ENCODE measurements at places on chromosomes 5 and 9.

DNA sequence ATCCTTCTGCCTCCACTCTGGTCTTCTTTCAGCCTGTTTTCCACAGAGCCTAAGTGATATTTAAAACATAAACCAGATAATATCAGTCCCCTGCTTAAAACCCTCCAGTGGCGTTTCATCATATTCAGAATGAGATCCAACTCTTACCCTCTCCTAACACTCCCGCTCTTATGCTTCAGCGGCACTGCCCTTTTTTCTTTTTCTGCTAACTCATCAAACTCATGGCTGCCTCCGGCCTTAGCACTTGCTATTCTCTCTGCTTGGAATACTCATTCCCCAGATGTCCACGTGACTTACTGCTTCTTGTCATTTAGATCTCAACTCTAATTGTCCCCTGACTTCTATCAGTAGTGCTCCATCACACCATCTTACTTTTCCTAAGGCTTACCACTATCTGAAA is 73.6 kb downstream of the PIP5K1B start:
- no peak for DNase-seq

GRCh38 chr5:9502050-9502834 is 43.6 kb downstream of the SEMA5A start:
- DNase-seq: no peak

- peak; percentile 24 for DNase-seq
Observed at GRCh38 chr5:127313847-127314473, 23.4 kb downstream of the MEGF10 start.

DNA sequence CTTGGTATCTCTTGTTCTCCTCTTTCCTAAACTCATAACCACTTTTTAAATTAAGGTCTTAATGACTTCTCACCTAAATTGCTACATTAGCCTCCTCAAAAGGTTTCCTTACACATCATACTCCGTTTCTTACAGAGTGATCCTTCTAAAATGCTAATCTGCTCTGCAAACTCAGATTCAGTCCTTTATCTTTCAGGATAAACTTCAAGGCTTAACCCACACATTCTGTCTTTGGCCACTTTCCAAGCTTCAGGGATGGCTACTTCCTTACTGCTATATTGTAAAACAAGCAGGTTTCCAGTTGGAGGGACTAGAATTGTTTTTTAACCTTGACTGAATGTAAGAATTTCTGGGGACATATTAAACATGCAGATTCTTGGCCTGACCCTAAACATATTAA is 105.5 kb upstream of the CHD1 start:
- no peak for DNase-seq

- DNase-seq: no peak
Observed at GRCh38 chr5:2257326-2258244, 374.9 kb upstream of the IRX4 start.

GRCh38 chr9:25177858-25178257 is 500.4 kb downstream of the TUSC1 start:
- no peak for DNase-seq

- DNase-seq: no peak
Observed at GRCh38 chr9:27800159-27800558, 226.9 kb upstream of the C9orf72 start.

- no peak for DNase-seq
Observed at GRCh38 chr5:103840600-103840999, 278.0 kb upstream of the NUDT12 start.

GRCh38 chr5:148807851-148808250 is 18.6 kb upstream of the ADRB2 start:
- DNase-seq: no peak

- DNase-seq: no peak
Observed at GRCh38 chr5:166916021-166916420, 1375.4 kb upstream of the WWC1 start.

DNA sequence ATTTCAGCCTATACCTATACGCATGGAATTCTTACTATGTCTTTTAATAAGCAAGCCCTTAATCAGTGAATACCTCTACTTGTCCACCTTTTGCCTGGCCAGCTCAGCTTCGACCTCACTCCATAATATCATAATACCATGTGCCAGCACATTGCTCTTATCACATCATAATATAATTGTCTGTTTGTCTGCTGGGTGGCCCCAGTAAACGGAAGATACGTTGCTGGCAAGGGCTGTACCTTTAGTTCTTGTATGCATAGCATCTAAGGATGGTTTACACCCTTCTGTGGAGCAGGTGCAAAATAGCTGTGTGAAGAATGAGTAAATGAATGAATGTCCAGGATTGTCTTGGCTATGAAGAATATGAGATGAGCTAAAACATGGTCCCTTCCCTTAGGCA is 29.9 kb downstream of the SV2C start:
- no peak for DNase-seq

DNA sequence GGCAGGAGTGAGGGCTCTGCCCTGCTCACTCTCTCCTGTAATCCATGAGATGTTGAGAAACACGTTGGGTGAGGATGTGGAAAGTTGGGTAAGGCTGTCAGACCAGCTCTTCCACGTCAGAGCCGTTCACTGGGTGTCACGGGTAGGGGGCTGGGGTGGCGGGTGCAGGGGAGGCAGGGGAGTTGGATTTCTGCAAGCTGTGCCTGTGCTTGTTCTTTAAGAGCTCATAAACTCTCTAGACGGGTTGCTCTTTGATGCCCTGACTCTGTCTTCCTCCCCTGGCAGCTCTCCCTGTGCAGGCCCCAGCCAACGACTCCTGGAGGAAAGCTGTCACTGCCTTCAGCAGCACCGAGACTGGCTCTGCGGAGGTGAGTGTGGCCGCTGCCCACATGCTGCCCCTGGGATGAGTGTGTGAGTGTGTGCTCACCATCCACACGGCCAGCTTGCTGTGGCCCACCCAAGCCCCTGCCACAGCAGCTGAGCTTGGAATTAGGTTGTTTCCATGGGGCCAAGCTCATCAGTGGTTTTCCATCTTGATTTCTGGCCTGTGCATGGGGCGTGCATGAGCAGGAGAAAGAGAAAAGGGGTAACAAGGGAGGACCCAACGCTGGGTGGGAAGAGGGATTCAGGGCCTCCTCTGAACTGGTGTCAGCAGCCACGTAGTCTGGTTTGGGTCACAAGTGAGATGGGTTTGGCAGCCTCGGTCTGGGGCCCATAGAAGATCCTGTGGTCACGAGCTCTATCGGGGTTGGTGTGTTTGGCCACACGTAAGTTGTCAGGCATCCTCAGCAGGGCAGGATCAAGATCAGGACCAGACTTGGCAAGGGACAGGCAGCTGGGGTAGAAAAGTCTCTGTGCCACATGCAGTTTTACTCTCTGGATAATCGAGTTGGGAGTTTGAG is 21.0 kb upstream of the POMT1 start:
- DNase-seq: no peak

DNA sequence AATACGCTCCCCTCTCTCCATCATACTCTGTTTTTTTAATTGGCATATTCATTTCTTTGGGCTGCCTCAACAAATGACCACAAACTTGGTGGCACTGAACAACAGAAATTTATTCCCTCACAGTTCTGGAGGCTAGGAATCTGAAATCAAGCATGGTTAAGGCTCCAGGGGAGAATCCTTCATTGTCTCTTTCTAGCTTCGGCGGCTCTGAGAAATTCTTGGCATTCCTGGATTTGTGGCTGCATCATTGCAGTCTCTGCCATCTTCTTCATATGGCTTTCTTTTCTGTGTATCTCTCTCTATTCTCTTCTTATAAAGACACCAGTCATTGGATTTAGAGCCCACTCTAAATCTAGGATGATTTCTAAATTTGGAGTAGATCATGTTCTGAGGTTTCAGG is 10.9 kb upstream of the SLC24A2 start:
- no peak for DNase-seq

GRCh38 chr5:151408591-151409230 is 38.7 kb upstream of the SLC36A1 start:
- no peak for DNase-seq

- DNase-seq: no peak
Observed at GRCh38 chr9:470552-471194, 256.0 kb downstream of the DOCK8 start.

DNA sequence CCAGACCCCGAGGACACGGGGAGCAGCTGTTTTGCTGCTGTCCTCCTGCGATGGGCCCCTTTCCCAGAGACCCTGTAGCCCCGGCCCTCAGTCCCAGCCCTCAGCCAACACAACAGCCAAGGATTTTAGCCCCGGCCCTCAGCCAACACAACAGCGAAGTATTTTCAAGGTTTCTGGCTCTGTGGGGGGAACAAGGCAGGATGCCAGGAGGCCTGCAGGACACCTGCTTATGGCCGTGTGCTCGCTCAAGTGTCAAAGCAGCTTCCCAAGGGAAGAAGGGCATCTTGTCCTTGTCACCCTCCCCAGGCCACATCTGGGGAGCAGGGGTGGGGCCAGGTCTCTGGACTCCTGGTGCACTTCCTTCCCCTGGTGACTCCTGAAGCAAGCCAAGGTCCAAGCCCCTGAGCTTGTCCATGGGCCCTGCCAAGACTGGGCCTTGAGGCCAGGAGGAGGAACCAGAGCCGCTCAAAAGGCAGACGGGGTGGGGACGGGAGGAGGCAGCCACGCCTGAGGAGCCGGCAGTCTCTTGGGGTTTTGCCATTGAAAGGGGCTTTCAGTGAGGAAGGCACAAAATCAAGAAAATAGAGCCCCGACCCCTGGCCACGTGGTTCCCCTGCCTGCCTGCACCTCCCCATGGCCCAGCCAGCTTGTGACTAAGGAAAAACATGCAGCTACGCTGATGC is 10.8 kb downstream of the KCNT1 start:
- no peak for DNase-seq

GRCh38 chr5:72206160-72206559 is 98.9 kb downstream of the MAP1B start:
- DNase-seq: no peak

GRCh38 chr5:114238771-114239313 is 123.0 kb upstream of the KCNN2 start:
- no peak for DNase-seq

DNA sequence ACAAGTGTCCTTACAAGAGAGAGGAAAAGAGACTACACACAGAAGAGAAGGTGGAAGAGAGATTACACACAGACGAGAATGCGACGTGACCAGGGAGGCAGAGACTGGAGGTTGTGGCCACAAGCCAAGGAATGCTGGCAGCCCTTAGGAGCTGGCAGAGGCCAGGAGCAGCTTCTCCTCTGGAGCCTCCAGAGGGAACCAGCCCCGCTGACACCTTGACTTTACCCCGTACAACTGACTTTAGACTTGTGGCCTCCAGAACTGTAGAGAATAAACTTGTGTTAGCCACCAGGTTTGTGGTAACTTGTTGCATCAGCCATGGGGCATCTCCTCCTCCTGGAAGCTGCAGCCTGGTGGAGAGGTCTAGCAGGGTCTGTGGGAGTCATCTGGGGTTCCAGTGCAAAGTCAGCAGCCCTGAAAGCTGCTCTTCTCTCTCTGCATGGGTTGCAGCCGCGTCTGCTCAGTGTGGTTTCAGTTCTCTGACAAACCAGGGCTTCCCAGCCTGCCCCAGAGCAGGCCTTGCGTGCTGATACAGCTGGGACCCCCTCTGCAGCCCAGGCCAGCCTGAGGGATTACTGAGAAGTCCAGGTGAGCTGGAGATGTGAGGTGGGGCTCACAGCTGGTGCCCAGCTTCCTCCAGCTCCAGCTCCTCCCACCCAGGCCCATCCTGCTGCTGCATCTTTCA is 30.8 kb upstream of the CNOT6 start:
- no peak for DNase-seq

- no peak for DNase-seq
Observed at GRCh38 chr5:106854105-106854687, 816.5 kb downstream of the EFNA5 start.

DNA sequence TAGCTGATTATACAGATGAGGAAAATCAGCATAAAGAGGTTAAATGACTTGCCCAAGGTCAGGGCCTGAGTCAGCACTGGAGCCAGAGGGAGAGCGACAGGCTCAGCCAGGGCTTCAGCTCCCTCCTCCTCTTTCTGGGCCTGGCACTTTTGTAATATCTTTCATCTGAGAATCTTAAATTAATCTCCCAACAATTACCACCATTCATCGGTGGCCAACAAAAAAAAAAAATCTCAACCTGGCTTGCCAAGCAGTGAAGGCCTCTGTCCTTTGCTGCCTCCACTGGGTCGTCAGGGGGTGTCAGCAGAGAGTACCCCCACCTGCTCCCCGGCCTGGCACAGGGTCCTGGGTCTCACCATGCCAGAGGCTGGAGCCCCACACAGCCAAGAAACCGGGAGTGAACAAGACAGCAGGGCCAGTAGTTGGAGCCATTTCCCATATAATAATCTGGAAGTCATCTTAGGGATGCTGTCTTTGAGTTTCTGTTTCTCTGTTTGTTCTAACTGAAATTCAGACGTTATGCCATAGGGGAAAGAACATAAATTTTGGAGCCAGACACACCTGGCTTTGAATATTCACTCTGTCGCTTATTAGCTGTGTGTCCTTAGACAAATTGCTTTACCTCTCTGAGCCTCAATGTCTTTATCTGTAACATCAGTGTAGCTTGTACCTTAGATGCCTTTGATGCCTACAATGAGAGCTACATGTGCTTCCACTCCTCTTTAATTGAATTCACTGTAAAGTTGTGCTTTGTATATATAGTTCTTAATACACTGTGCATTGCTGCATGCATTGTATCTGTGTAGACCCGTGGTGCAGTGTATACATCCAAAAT is 299.9 kb upstream of the MSX2 start:
- no peak for DNase-seq

- DNase-seq: no peak
Observed at GRCh38 chr5:151895660-151896030, 29.0 kb downstream of the GLRA1 start.

- no peak for DNase-seq
Observed at GRCh38 chr5:148540647-148541046, 113.7 kb downstream of the HTR4 start.

GRCh38 chr5:91486638-91487037 is 103.5 kb upstream of the ARRDC3 start:
- no peak for DNase-seq

GRCh38 chr9:91677822-91678436 is 254.3 kb upstream of the NFIL3 start:
- no peak for DNase-seq

DNA sequence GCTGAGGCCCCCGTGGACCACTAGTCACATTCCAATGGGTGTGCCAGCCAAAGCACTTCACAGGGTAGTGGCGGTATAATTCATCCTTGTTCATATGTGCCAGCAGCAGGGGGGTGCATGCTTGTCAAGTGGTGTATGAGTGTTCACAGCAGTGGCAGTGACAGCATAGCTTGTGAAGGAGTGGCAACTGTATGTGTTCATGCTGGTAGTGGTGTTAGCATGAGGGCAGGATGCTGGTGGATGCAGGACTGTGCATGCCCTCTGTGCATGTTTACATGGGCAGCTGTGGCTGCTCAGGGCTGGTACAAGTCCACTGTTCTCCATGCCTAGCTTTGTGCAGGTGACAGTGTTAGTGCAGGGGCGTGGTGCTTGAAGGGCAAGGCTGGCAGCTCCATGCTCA is 253.4 kb upstream of the DMAC1 start:
- no peak for DNase-seq

DNA sequence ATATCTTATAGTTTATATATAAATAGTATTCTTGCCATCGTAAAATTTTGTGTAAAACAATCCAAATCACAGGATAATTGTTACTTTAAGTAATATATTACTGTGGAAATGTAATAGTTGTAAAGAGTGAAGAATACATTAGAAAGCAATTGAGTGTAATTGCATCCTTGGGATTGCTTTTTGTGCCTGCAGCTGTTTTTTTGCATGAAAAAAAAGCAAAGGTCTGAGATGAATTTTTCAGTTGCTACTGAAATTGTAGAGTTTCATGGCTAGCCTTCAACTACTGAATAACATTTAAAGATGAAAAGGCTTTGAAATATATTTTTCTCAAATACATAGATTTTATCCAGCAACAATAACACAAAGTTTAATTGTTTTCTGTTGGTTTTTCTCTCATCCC is 232.0 kb upstream of the FAM174A start:
- DNase-seq: no peak
